ENCODE measurements at places on chromosomes 3 and 15. TPM values are rescaled to one million over a fixed set of nuclear protein-coding genes. Genes with fewer than 3 reads are reported as not detected.

POC1A gene
- total RNA-seq: 27.4 TPM

SUCNR1 gene
- not detected for total RNA-seq

CCR9 gene
- total RNA-seq: 1.5 TPM

KLF15 gene
- total RNA-seq: 0.34 TPM

NR1D2 gene
- 4.2 TPM for total RNA-seq

GP9 gene
- not detected for total RNA-seq

GOLGA6L26 gene
- not detected for total RNA-seq

CAMKV gene
- 0.96 TPM for total RNA-seq

SAXO2 gene
- total RNA-seq: 1.3 TPM

ATP6V1A gene
- total RNA-seq: 50.5 TPM

GXYLT2 gene
- not detected for total RNA-seq

BLM gene
- total RNA-seq: 46.4 TPM

TM4SF18 gene
- not detected for total RNA-seq

TRIM42 gene
- not detected for total RNA-seq

ASB14 gene
- not detected for total RNA-seq

PLSCR2 gene
- total RNA-seq: not detected

NANOGP8 gene
- total RNA-seq: not detected

MAPKAPK3 gene
- total RNA-seq: 170 TPM

IQCF6 gene
- not detected for total RNA-seq

HYKK gene
- 1.5 TPM for total RNA-seq

RASGRF1 gene
- 0.02 TPM for total RNA-seq

Measured in activated CD8-positive, alpha-beta memory T cell treated with anti-CD3 and anti-CD28 coated beads for 36 hours (primary cell).